ENCODE measurements at places on chromosomes 2 and 18.
A peak's percentile ranks its signal among the peaks of the same experiment; 100 is the strongest.

DNA sequence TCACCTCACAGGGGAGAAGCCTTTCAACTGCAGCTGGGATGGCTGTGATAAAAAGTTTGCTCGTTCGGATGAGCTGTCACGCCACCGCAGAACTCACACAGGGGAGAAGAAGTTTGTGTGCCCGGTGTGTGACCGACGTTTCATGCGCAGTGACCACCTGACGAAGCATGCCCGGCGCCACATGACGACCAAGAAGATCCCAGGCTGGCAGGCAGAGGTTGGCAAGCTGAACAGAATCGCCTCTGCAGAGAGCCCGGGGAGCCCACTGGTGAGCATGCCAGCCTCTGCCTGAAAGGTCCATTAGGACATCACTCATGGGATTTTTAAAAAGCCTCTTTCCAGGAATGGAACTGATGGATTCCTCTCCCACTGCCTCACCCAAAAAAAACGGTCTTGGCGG, 8.9 kb downstream of the KLF11 start:
- no peak for DNase-seq

GRCh38 chr2:26757873-26758789, 6.0 kb upstream of the SLC35F6 start:
- DNase-seq: no peak

- DNase-seq: peak; percentile 29
Observed at GRCh38 chr18:30514059-30514458, 528.5 kb downstream of the DSC3 start.

DNA sequence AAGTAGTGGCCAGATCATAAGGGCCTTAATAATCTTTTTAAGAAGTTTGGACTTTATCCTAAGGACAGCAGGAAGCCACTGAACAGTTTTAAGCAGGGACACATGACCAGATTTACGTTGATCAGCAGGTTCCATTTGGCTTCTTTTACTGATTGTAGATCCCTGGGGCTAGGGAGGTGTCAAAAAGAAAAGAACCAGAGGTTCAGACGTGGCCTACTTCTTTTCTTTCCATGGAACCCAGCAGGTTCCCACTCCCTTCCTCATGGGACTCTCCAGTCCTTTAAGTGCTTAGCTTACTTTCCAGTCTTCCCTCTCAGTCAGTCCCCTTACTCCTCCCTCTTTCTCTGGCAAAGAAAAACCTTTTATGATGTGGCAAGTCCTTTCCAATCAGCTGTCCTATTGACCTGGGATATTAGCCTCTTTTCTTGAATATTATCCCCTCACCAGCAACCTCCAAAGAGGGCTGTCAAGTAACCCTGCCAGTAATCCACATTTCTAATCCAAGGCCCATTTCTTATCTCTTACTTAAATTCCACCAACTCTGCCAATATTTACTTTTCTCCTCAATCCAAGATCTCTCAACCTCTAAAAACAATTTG, 33.5 kb downstream of the NHEJ1 start:
- DNase-seq: no peak

DNA sequence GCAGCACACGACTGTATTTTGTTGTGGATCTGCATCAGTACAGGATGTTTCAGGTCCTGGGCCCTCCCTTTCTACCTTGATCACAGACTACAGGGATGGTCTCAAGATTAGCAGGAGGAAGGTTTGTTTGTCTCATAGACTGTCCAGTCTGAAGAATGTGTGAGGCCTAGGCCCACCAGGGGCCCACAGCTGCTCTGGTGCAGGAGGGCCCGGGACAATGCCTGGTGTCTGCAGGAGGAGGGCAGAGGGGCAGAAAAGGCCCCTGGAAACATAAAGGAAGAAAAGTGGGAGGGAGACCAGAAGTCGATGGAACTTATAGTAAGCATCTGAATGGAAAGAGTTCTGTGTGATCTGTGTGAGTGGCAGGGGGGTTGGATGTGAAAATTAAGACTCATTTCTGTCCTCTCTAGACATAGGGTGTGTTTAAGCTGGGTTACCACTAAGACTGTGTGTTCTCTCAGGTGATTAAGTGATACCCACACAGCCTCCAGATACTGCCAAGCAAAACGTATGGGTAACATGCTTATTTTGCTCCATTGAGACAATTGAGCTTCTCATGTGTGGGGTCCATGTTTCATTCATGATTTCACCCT, 33.4 kb upstream of the LPIN2 start:
- no peak for DNase-seq

DNA sequence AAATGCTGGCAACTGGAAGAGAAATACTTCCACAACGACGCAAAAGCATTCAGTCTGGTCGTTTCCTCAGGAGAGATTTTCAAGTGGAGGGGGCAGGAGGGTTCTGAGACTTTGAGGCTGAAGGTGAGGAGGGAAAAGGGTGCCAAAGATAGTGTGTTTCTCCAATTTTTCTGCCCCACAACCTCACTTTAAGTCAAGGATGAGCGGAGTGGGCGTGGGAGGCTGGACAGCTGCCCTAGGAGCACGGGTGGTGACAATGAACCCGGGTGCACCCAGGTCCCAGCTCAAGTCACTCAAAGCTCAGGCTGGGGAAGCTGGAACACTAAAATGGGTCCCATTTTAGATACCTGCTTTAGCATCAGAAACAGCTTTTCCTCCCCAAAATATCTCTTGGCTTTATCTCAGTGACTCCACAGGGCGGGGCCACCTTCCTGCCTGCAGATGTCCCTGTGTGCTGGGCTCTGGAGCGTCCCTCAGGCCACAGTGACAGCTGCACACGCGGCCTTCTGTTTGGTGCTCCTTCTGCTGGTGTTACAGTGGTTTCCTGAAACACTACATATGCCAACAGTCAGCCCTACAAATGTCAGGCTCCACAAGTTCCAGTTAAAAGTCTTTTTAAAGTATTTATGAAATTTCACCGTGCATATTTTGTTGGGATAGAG, 1.4 kb upstream of the MBP start:
- peak; percentile 52 for DNase-seq

GRCh38 chr2:71578767-71579342, 125.5 kb downstream of the DYSF start:
- DNase-seq: no peak

- no peak for DNase-seq
Observed at GRCh38 chr2:9573013-9573720, 17.5 kb upstream of the ADAM17 start.

DNA sequence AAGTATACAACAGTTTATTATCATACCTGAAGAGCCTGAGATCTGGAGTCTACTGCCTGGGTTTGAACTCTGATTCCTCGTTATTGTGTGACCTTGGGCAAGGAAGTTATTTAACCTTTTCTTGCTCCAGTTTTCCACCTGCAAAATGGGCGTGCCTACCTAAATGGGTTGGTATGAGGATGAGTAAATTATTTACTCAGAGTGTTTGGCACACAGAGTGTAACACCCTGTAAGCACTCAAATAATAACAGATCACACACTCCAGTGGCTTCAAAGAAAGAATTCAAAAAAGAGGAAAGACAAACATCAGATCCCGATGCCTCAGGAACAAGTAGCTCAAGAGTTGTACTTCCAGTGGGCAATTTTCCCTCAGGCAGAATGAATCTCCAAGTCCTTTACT, 2.4 kb downstream of the SRD5A2 start:
- DNase-seq: no peak

DNA sequence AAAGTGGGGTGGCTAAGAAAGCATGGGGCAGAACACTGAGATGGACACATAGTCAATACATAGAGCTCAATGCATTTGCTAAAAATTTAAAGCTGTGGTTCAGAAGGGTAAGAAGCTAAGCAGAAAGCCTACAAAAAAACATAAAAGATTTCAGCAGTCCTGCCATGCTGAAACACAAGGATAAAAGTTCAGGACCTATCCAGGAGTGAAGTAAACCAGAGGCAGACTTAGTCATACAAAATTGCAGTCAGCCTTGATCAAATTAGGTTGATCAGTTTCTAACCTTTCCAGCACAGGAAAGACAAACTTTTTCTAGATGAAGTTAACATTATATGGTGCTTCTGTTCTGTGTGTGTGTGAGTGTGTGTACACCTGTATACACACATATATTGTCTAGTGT, 120.8 kb upstream of the RBMS1 start:
- no peak for DNase-seq

DNA sequence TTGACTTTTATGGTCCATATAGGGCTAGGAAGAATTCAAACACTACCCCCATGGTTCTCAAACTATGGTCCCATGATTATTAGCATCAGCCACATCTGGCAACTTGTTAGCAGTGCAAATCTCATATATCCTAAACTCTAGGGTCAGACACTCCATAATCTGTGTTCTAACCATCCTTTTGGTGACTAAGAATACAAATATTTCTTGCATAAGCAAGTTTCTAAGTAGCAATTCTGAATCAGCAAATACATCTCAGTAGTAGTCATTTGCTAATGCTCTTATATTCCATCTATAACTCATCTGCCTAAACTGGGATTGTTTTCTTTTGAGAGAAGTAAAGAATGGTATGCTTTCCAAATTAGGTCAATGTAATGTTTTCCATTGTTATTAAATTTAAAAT, 447.3 kb downstream of the TMX3 start:
- DNase-seq: no peak

DNA sequence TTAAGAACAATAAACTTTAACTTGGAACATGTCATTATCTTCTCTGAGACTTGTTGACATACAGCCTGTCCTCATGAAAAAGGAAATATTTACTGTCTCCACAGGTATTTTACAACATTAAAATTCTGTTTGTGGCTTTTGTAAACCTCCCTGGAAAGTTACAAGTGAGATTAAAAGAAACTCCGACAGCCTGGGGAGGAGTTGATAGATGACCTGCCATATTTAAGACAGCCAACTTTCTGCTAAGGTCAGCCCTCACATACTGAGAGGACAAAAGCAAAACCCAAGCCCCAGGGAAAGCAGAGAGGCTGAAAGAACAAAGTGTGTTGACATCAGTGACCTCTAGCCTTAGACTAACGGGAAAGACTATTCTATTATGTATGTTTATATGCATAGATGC, 350.2 kb downstream of the RIT2 start:
- DNase-seq: no peak

GRCh38 chr18:5238371-5238976, 41.4 kb upstream of the AKAIN1 start:
- DNase-seq: peak; percentile 28

DNA sequence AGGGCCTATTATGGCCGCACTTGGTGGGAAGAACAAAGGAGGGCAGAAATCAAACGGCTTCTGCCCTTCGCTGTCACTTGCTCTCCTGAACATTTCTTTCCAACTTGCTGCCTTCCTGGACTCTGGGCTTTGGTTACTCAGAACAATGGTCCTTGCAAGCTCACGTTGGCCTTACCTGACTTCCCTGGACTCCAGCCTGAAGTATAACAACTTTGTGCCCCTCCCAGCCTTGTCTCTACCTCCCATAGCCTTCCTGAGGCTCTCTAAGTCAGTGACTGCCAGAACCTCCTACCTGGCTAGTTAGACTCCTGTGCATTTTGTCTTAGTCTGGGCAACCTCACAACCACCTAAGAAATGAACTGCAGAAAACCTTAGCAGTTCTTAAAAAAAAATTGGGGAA, 30.2 kb upstream of the ITPRID2 start:
- no peak for DNase-seq

GRCh38 chr2:181070119-181070835, 89.9 kb downstream of the UBE2E3 start:
- peak; percentile 15 for DNase-seq

DNA sequence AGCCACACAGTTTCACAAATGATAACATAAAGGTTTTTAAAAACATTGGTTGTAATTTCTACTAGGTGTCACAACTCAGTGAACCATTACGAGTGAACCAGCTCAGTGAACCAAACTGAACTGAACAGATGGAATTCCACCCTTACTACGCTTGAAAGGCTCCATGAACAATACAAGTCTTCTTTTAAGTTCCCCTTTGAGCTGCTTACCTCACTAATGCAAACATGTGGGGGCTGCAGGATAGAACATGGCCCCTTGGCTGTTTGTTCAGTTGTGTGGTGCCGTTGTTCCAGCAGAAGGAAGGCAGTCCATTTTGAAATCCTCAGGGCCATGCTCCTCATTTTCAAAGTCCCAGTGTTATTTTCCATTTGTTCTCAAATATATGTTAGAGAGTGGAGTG, 30.7 kb upstream of the KLHL14 start:
- DNase-seq: peak; percentile 28
